ENCODE measurements at places on chromosomes 4 and X.

DNA sequence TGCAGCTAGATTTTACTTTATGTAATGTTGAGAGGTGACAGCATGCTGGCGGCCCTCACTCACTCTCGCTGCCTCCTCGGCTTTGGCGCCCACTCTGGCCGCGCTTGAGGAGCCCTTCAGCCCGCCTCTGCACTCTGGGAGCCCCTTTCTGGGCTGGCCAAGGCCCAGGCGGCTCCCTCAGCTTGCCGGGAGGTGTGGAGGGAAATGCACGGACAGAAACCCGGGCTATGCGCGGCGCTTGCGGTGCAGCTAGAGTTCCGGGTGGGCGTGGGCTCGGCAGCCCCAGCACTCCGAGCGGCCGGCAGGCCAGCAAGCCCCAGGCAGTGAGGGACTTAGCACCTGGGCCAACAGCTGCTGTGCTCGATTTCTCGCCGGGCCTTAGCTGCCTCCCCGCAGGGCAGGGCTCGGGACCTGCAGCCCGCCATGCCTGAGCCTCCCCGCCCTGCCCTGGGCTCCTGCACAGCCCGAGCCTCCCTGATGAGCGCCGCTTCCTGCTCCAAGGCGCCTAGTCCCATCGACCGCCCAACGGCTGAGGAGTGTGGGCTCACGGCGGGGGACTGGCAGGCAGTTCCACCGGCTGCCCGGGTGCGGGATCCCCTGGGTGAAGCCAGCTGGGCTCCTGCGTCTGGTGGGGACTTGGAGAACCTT is 128.7 kb downstream of the GASK1B start:
- no peak overlapping the region for H3K27ac ChIP-seq
- no peaks in the 10 kb centered on the region for H3K4me1 ChIP-seq
- H3K27me3 ChIP-seq: no peaks in the 10 kb centered on the region

GRCh38 chr4:170234800-170235199 is 145.0 kb upstream of the AADAT start:
- no peak overlapping the region for H3K4me3 ChIP-seq
- no peaks in the 10 kb centered on the region for H3K36me3 ChIP-seq
- no peaks in the 10 kb centered on the region for H3K4me1 ChIP-seq
- no peak for DNase-seq
- no peaks in the 10 kb centered on the region for H3K27me3 ChIP-seq

GRCh38 chr4:126890383-126890782 is 742.4 kb upstream of the INTU start:
- H3K36me3 ChIP-seq: no peaks in the 10 kb centered on the region
- no peaks in the 10 kb centered on the region for H3K27me3 ChIP-seq
- H3K27ac ChIP-seq: no peak overlapping the region

- DNase-seq: no peak
- H3K27me3 ChIP-seq: no peaks in the 10 kb centered on the region
- H3K4me1 ChIP-seq: no peaks in the 10 kb centered on the region
- H3K4me3 ChIP-seq: no peak overlapping the region
- H3K36me3 ChIP-seq: no peaks in the 10 kb centered on the region
Observed at GRCh38 chr4:25221377-25221776, 12.5 kb upstream of the PI4K2B start.

DNA sequence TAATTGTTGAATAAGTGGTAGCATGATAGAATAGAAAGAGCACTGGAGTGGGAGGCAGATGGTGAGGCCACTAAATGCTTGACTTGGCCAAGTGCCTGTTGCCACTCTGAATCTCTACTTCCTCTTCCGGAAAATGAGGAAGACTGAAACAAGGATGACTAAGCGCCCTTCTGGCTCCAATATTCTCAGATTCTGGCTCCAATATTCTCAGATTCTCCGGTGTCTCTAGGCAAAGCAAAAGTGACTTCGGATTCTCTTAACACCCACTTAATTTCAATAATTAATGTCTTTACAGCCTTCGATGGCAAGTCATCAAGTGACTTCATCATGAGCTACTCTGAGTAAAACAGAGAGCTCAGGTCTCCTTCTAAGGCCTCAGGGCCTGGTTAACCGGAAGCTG is 402.2 kb upstream of the FGF13 start:
- no peaks in the 10 kb centered on the region for H3K4me1 ChIP-seq
- no peaks in the 10 kb centered on the region for H3K36me3 ChIP-seq
- DNase-seq: no peak
- no peak overlapping the region for H3K27ac ChIP-seq
- no peak overlapping the region for H3K4me3 ChIP-seq

- no peaks in the 10 kb centered on the region for H3K36me3 ChIP-seq
- no peak overlapping the region for H3K27ac ChIP-seq
- DNase-seq: no peak
- no peaks in the 10 kb centered on the region for H3K27me3 ChIP-seq
Observed at GRCh38 chrX:22666441-22666840, 333.3 kb upstream of the DDX53 start.

- H3K27ac ChIP-seq: no peak overlapping the region
- no peak overlapping the region for H3K4me3 ChIP-seq
- DNase-seq: no peak
- H3K36me3 ChIP-seq: peaks cover 4% of the 10 kb centered on the region
Observed at GRCh38 chr4:153593161-153593560, 90.9 kb upstream of the TLR2 start.

DNA sequence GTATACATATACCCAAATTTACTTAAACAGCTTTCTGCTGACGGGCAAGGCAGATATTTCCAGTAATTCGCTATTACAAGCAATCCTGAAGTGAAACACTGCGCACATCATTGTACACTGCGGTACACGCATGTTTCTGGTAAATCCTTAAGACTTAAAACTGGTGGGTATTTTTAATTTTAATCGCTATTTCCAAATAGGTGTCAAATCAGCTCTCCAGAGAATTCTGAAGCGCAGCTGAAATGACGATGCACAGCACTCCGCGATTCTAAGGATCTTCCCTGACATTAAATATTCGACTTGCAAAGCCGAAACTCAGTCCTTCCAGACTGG is 361 bp downstream of the TMEM128 start:
- H3K27me3 ChIP-seq: no peaks in the 10 kb centered on the region
- H3K36me3 ChIP-seq: no peaks in the 10 kb centered on the region
- H3K4me3 ChIP-seq: peak overlapping the region; percentile 84
- peak overlapping the region; percentile 95 for H3K27ac ChIP-seq

DNA sequence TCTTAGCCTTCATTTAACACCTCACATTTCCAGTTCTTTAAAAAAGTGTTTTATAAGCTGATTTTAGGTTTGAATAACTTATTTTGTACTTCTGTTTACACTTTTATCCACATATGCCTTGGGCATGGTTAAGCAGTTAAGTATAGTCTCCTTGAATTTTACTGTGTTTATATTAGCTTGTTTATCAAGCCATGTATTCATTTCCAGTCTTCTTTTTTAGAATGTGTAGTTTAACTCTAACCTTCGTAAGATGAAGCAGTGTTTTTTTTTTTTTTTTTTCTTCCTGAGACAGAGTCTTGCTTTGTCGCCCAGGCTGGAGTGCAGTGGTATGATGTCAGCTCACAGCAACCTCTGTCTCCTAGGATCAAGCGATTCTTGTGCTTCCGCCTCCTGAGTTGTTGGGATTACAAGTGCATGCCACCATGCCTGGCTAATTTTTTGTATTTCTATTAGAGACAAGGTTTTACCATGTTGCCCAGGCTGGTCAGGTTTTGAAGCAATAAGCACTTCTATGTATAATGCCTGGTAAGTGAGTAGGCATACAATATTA is 42.5 kb downstream of the BMP2K start:
- no peak overlapping the region for H3K4me3 ChIP-seq
- H3K4me1 ChIP-seq: no peaks in the 10 kb centered on the region
- no peak overlapping the region for H3K27ac ChIP-seq
- no peak for DNase-seq
- no peaks in the 10 kb centered on the region for H3K36me3 ChIP-seq

DNA sequence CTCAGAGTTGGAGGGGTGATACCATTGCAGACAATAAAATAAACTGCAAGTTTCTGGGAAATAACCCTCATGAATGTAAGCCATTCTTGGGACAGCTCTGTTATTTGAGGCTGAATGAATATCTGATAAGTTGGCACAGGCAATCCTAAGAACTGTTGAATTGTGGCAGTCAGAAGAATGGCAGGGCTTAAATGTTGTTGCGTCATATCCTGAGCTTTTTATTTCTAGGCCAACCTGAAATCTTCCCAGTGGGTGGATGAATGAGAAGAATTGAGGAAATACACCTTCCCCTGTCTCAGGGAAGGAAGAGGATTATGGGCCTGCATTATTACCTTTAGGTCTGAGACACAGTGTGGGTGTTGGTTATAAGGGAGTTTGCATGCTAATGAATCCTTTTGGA is 64.4 kb upstream of the C4orf54 start:
- peaks cover 36% of the 10 kb centered on the region for H3K4me1 ChIP-seq
- H3K36me3 ChIP-seq: no peaks in the 10 kb centered on the region
- no peaks in the 10 kb centered on the region for H3K27me3 ChIP-seq
- no peak overlapping the region for H3K4me3 ChIP-seq
- no peak for DNase-seq

GRCh38 chr4:124111922-124112321 is 600.6 kb downstream of the ANKRD50 start:
- no peaks in the 10 kb centered on the region for H3K36me3 ChIP-seq
- no peak overlapping the region for H3K27ac ChIP-seq
- H3K4me3 ChIP-seq: no peak overlapping the region
- H3K4me1 ChIP-seq: no peaks in the 10 kb centered on the region
- DNase-seq: no peak
- no peaks in the 10 kb centered on the region for H3K27me3 ChIP-seq

- H3K36me3 ChIP-seq: no peaks in the 10 kb centered on the region
- H3K4me3 ChIP-seq: no peak overlapping the region
- no peaks in the 10 kb centered on the region for H3K27me3 ChIP-seq
- H3K27ac ChIP-seq: no peak overlapping the region
Observed at GRCh38 chrX:119729408-119730201, 28.8 kb upstream of the SOWAHD start.

GRCh38 chrX:16711893-16712547 is 449 bp downstream of the CTPS2 start:
- DNase-seq: no peak
- H3K36me3 ChIP-seq: peaks cover 7% of the 10 kb centered on the region
- no peaks in the 10 kb centered on the region for H3K4me1 ChIP-seq
- H3K27ac ChIP-seq: peak overlapping the region; percentile 75
- peak overlapping the region; percentile 71 for H3K4me3 ChIP-seq

GRCh38 chr4:38563707-38564495 is 100.1 kb upstream of the KLF3 start:
- H3K27ac ChIP-seq: no peak overlapping the region
- peaks cover 16% of the 10 kb centered on the region for H3K4me1 ChIP-seq
- H3K27me3 ChIP-seq: no peaks in the 10 kb centered on the region
- H3K4me3 ChIP-seq: no peak overlapping the region

GRCh38 chr4:184648054-184648312 is 1.3 kb downstream of the CASP3 start:
- no peaks in the 10 kb centered on the region for H3K27me3 ChIP-seq
- peaks cover 54% of the 10 kb centered on the region for H3K4me1 ChIP-seq
- no peak for DNase-seq
- no peaks in the 10 kb centered on the region for H3K36me3 ChIP-seq
- H3K27ac ChIP-seq: peak overlapping the region; percentile 98
- H3K4me3 ChIP-seq: peak overlapping the region; percentile 87

DNA sequence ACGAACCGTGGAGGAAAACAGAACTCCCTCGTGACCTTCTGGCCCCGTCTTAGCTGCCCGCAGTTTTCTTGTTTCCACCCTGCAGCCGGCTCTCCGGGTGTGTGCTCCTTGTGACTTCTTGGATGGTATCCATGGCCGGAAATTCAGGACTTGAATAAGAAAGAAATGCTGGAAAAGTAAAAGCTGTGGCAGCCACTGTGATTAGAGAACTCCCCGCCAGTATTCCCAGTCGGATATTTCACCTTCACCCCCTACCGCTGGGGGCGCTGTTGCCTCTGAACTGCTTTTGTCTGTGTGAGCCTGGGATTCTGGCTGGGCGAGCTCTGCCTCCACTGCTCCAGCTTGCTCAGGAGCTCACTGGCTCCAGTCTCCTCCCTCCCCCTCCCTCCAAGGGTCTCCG is 41.5 kb upstream of the CYP4V2 start:
- no peak overlapping the region for H3K27ac ChIP-seq
- no peak for DNase-seq
- peaks cover 23% of the 10 kb centered on the region for H3K4me1 ChIP-seq
- H3K27me3 ChIP-seq: no peaks in the 10 kb centered on the region

DNA sequence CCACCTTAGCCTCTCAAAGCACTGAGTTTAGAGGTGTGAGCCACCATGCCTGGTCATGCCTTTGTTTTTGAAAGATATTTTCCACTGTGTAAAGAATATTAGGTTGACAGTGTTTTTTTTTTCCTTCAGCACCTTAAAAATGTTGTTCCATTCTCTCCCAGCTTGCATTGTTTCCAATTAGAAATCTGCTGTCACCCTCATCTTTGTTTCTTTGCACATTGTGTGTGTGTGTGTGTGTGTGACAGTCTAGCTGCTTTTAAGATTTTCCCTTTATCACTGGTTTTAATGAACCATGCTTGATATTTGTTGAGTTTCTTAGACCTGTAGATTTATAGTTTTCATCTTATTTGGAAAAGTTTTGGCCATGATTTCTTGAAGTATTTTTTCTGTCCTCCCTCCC is 79.0 kb upstream of the NKX1-1 start:
- H3K36me3 ChIP-seq: no peaks in the 10 kb centered on the region
- no peak overlapping the region for H3K4me3 ChIP-seq
- no peaks in the 10 kb centered on the region for H3K4me1 ChIP-seq
- no peak for DNase-seq

DNA sequence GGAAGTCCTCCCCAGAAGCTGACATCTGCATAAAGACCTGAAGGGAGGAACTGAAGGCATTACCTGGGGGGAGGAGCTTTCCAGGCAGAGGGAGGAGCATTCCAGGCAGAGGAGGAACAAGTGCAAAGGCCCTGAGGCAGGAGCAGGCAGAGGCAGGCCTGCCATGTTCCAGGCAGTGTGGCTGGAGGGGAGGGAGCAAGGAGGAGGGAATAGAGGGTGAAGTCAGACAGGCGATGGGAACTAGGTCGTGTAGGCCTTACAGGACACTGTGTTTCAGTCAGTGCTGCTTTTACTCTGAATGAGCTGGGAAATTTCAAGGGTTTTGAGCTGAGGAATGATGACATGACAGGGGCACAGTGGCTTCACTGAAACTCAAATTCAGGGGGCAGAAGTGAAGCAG is 292.7 kb downstream of the BCOR start:
- no peak overlapping the region for H3K4me3 ChIP-seq
- no peaks in the 10 kb centered on the region for H3K27me3 ChIP-seq
- no peaks in the 10 kb centered on the region for H3K4me1 ChIP-seq
- H3K27ac ChIP-seq: no peak overlapping the region

GRCh38 chr4:12889054-12889453 is 595.1 kb downstream of the RAB28 start:
- no peak overlapping the region for H3K27ac ChIP-seq
- no peaks in the 10 kb centered on the region for H3K4me1 ChIP-seq
- no peak for DNase-seq
- H3K36me3 ChIP-seq: no peaks in the 10 kb centered on the region
- no peaks in the 10 kb centered on the region for H3K27me3 ChIP-seq
- no peak overlapping the region for H3K4me3 ChIP-seq
